ENCODE measurements at places on chromosomes 7 and 10. TPM values are rescaled to one million over a fixed set of nuclear protein-coding genes. Genes with fewer than 3 reads are reported as not detected.

DNA sequence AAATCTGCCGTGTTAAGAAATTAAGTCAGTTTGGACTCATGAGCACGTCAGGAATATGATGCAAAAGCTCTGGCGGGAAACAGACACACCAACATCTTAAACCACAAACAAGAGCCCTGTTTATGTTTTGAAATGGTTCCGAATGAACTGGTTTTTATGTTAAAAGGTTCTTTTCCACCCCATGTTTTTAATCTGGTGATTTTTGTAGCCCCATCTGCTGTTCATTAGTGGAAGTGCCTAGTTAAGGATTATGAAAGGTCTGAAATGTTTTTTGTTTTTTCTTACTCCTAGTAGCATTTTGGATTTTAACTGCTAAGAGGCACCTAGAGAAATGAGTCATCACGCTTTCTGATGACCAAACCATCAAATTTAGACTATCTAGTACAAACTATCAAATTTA is 404.1 kb upstream of the MKI67 start:
- DNase-seq: no peak

GRCh38 chr10:110456523-110457091 is 41.1 kb upstream of the DUSP5 start:
- peak; percentile 96 for DNase-seq

- DNase-seq: no peak
Observed at GRCh38 chr7:9217204-9217603, 783.8 kb downstream of the NXPH1 start.

DNA sequence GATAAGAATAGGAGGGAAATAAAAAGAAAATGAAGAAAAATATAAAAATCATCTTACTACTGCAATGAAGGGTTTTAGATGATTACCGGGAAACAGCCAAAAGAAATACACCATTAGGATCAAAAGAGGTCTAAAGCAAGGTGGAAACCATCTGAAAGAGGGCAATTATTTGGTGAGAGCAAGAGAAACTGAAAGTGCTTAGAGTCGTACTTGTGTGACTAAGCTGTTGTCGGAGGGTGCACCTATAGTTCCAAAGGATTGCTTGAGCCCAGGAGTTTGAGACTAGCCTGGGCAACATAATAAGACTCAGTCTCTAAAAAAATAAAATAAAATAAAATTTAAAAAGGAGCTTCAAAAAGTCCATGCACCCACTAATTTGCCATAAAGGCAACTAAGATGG is 169.5 kb downstream of the DKK1 start:
- DNase-seq: no peak

- DNase-seq: no peak
Observed at GRCh38 chr7:38171623-38172391, 6.2 kb upstream of the STARD3NL start.

DNA sequence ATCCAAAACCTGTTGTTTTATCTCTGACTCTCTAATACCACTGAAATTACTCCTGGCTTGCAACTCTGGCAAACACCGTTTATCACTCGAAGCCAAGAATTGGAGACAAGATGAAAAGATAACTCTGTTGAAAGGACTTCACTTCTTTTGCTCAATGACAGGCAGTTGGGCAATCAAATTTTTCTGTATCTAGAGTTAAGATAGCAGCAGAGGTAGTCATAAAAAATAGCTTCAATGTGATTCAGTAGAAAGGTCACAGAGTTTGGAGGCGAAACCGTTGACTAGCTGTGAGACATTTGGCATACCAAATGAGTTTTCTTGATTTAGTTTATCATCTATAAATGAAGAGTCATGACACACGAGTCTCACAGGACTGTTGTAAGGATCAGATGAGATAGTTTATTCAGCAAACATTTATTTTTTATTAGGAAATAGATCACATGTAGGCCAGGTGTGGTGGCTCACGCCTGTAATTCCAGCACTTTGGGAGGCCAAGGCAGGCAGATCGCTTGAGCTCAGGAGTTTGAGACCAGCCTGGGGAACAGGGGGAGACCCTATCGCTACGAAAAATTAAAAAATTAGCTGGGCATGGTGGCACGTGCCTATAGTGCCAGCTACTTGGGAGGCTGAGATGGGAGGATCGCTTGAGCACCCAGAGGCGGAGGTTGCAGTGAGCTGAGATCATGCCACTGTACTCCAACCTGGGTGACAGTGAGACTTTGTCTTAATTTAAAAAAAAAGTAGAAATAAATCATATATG is 23.6 kb downstream of the AKR1B1 start:
- no peak for DNase-seq

DNA sequence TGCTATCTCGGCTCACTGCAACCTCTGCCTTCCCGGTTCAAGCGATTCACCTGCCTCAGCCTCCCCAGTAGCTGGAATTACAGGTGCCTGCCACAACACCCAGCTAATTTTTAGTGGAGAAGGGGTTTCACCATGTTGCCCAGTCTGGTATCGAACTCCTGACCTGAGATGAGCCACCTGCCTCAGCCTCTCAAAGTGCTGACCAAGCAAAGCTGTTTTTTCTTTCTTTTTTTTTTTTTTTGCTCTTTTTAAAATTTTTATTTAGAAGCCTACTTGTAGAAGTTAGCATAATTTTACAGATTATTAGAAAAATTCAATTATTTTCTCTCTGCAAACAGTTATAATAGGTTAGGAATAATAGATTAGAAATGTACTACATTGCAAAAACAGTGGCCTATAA is 1.2 kb upstream of the FGFBP3 start:
- DNase-seq: no peak

DNA sequence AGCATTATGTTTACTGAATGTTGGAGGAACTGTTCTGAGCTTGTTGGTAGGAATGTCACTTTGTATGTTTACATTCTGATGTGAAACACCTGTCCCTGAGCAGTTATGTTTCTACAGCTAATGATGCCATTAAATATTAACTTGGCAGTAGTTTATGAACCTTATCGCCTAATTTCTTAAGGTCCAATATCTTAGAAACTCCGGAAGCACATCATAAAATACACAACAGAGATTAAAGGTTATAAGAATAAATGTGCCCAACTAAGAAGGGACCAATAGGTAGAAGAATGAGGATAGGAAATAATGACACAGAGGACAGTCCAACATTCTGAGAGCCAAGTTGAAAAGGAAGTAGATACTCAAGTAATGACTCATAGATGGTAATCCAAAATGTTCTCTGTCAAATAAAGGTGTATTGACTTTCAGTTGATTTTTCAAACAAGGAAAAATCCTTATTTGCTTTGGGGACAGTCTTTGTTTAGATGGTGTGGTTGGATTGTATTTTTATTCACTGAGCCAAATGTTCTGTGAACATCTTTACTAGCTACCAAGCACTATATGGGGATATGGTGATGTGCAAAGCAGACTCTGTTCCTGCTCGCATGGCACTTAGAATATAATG is 31.9 kb downstream of the LCOR start:
- no peak for DNase-seq

GRCh38 chr10:98257961-98258360 is 10.0 kb downstream of the LOXL4 start:
- no peak for DNase-seq

- DNase-seq: no peak
Observed at GRCh38 chr10:132539894-132540293, 2.3 kb downstream of the INPP5A start.

DNA sequence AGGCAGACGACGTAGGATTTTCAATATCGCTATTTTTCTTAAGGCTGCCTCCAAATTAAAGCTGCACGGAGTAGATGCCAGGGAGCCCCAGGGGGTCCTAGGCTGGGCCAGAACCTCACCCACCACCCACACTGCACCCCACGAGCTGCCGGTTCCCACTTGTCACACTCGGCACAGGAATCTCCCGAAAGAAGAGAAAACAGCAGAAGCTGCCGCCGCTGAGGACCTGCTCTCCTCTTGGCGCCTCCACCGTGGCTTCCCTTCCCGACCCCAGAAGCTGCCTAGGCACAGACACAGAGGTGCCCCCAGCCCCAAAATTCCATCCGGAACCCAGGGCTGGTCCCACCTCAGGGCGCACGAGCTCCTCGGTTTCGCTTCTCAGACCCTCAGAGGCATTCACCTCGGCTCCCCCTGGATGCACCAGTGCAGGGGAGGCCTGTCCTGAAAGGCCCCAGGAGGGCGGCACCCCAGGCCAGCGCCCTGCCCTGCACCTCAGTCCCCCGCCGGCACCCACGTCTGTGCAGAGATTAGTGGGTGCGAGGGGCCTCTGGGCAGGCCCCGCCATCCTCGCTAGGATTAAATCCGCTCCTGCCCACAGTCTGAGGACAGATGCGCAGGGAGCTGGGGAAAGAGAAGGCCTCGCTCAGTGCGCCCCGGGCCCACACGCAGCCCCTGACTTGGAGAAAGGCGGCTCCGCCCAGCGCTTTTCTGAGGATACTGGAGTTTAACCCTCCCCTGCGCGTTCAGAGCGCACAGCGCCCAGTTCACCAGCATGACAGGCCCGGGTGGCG is 99.2 kb downstream of the PTPRN2 start:
- no peak for DNase-seq

GRCh38 chr10:75456122-75456521 is 24.7 kb downstream of the LRMDA start:
- DNase-seq: no peak

DNA sequence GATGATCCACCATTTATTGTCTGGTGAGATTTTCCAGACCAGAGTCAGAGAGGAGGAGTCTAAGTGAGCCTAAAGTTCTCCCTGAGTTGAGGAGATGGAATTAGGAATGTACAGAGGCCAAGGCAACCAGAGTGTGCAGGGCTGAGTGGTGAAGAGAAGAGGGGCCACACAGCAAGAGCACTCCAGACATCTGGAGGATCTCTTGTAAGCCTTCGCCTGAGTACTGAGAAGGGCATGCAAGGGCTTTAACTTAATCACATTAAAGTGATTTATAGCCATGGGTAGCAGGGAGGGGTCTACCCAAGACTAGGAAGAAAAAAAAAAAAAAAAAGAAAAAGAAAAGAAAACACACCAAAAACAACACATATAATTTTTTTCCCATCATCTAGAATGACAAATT is 1190.4 kb downstream of the GATA3 start:
- no peak for DNase-seq

DNA sequence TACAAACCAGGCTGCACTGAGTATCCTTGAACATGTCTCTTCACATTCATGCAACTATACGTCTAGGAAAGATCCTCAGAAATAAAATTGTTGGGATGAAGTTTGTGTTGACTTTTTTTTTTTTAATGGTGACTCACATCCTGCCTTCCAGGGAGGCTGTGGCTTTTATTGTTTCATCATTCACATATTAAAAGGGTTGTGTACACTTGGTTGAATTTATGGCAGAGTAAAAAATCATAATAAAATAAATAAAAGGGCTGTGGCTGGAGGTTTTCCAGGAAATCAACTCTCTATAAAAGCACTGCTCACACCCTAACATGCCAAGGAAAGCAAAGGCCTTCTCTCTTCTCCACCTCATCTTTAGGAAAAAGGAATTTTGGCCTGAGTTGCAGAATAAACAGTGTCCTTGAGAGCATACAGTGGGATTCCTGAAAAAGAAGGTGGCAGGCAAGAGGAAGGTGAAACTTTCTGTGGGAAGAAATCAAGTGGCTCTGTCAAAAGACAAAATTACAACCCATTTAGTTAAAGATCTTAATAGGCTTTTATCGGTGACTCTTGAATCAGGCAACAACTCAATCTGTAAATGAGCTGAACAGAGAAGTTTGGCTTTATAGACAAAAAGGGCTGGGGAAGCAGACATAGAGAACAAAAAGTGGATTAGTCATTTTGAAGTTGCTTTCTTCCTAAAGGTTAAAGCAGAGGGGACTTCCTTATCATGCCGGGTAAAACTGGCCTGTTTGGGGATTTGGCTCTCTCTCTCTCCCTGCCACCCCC is 41.6 kb upstream of the FHIP2A start:
- no peak for DNase-seq

- DNase-seq: no peak
Observed at GRCh38 chr10:62842983-62843382, 26.8 kb upstream of the EGR2 start.

DNA sequence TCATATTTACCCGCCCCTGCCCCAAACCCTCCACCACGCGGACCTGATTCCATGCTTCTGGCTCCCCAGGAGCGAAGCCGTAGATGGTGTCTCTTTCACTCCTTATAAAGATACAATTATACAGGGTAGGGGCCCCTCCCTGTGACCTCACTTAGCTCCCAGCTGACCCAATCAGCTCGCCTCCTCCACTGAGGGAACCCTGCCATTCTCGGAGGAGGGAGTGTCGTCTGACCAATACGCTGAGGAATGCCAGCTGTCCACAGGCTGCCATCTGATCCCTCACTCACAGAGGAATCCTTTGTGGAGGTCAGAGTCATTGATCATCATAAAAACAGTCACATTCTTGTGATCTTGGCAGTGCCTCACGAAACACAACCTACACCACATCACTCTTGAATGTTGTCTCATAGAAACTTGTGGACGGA is 67.5 kb upstream of the INSIG1 start:
- peak; percentile 74 for DNase-seq

- no peak for DNase-seq
Observed at GRCh38 chr10:35422228-35422627, 85.9 kb downstream of the CCNY start.

DNA sequence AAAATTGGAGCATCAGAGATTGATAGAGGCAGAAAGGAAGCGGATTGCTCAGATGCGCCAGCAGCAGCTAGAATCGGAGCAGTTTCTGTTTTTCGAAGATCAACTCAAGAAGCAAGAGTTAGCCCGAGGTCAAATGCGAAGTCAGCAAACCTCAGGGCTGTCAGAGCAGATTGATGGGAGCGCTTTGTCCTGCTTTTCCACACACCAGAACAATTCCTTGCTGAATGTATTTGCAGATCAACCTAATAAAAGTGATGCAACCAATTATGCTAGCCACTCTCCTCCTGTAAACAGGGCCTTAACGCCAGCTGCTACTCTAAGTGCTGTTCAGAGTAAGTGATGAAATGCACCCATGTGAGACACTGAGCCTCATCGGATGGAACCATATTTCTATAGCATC is 33.1 kb downstream of the STAMBPL1 start:
- no peak for DNase-seq

DNA sequence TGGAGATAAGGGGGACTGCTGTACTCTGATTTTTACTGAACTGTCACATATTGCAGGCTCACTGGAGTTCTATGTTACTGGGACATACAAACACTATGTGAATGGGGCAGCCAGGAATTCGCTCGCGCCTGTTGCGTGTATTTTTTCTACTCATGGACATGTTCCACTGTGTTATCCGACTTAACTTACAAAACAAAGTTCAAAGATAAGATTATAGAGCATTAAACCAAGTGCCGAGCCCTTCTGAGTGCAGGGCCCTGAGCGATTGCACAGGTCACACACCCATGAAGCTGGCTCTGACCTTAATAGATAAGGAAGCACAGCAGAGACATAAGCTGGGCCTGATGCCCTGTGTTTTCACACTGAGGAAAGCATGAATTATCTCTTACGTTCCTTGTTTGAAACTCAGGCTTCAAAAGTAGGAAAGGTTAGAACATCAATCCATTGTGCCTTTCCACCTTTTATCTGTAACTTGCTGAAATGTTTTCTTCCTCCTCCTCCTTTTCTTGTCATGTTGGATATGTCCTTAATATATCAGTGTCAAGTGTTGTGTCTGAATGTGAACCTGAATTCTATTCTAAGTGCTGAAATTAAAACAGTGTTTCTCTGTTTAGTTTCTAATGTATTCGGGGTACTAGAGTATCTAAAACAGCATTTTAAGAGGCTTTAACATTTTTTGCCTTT is 273.8 kb downstream of the AUTS2 start:
- DNase-seq: peak; percentile 8

Gene PRR15
- 28.9 TPM for total RNA-seq

Gene ELAPOR2
- total RNA-seq: 4.6 TPM

Gene PIP
- not detected for total RNA-seq

Gene DGKB
- total RNA-seq: 0.39 TPM

Gene CFAP43
- total RNA-seq: 0.52 TPM

Gene IFIT1
- 5.4 TPM for total RNA-seq

Gene DGKI
- total RNA-seq: 0.84 TPM

Gene SYT15B
- total RNA-seq: 0.11 TPM

Gene ABCA13
- total RNA-seq: 0.09 TPM
